NCI-H82 (cell line): ENCODE measurements at places on chromosomes 16 and 17.
A peak's percentile ranks its signal among the peaks of the same experiment; 100 is the strongest.

- no peak for DNase-seq
Observed at GRCh38 chr17:2734939-2735338, 14.5 kb downstream of the CCDC92B start.

- DNase-seq = peak; percentile 32
Observed at GRCh38 chr17:78722246-78722761, 59.8 kb downstream of the CYTH1 start.

DNA sequence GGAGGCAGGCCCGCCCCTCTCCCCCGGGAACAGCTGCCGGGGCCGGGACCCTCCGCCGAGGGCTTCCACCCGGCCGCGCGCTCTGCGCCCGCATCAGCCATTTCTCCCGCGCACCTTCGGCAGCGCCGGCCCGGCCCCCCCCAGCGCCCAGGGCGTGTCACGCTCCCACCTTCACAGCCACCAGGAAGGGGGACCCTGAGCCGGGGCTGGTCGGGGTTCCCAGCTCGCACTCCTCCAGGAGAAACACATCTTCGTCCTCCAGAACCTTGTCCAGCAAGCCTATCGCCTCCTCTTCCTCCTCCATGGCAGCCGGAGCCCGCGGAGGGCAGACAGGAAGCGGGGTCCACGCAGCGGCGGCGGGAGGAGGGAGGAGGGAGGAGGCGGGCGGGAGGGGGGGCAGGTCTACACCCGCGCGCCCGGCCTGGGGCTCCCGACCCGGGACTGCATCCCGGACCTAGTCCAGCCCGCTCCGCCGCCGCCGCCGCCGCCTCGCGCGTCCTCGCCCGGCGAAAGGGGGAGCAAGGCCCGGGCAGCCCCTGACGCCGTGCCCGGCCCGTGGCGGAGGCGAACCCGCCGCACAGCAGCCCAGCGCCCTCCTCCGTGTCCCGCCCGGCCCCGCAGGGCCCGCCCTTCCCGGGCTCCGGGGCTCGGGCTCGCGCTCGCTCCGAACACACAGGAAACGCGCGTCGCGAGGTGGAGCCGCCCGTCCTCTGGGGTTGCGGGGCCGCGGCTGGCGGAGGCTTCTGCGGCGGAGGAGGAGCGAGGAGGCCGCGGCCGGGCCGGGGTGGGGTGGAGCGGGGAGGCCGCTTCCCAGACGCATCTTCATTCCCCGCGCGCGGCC, 70.8 kb downstream of the ABR start:
- peak; percentile 71 for DNase-seq

- DNase-seq = peak; percentile 65
Observed at GRCh38 chr17:42034059-42034458, 14.2 kb downstream of the NKIRAS2 start.

GRCh38 chr16:3092501-3092941, 6.6 kb downstream of the ZSCAN10 start:
- DNase-seq = peak; percentile 38

GRCh38 chr16:80041410-80041809, 440.9 kb upstream of the MAF start:
- no peak for DNase-seq

- no peak for DNase-seq
Observed at GRCh38 chr17:7971651-7972050, 30.8 kb upstream of the GUCY2D start.

- peak; percentile 78 for DNase-seq
Observed at GRCh38 chr16:68069511-68070248, 15.5 kb upstream of the NFATC3 start.

- DNase-seq = no peak
Observed at GRCh38 chr17:80353718-80354275, 61.2 kb upstream of the ENDOV start.

DNA sequence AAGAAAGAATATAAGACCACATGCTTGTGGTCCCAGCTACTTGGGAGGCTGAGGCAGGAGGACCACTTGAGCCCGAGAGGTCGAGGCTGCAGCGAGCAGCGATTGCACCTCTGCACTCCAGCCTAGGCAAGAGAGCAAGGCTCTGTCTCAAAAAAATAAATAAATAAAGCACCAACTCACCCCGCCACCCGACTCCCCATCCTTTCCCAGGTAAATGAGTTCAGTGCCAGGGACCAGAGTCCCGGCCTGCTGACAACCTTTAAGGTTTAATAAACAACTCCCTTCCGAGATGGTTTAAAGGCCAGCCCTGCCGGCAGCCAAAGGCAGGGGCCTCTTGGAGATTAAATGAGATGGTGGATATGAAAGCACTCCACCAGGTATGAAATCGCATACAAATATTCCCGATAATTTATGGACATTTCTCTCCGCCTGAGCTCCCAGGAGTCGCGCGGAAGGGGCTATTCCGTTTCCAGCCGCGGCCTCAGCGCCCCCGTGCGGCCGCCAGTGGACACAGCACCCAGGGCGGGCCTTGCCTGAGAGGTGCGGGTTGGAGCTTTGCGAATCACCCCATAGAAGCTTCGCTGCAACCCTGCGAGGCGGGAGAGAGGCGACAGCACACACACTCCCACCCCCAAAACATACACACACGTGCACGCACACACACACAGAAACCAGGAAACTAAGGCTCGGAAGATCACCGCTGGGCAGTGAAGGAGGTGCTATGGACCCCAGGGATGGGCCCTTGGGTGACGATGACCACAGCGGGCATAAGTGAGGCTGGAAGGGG, 4.0 kb upstream of the RPL38 start:
- DNase-seq = peak; percentile 84

GRCh38 chr16:74825941-74826340, 51.3 kb upstream of the FA2H start:
- peak; percentile 52 for DNase-seq

- no peak for DNase-seq
Observed at GRCh38 chr17:5832886-5833285, 237.3 kb upstream of the WSCD1 start.

DNA sequence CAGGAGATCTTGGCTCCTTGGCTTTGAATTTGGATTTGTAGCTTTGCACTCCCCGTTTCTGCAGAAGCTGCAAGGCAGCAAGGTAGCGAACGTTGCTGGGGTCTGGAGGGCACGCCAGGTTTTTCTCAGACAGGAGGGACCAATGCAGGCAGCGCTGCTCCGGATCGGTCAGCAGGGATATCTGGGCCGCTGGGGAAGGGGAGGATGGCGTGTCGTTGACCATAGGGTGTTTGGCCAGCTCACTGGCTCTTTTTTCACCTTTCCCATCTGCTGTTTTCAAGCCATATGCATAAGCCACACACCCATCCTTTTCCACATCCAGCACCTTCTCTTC, 15.8 kb downstream of the C16orf46 start:
- DNase-seq = no peak

GRCh38 chr17:7716901-7717755, at the start of gene DNAH2:
TSS of gene DNAH2 (plus strand) at chr17:7717744. CDS start at chr17:7719735, 1,991 bp downstream.
- DNase-seq = peak; percentile 99

DNA sequence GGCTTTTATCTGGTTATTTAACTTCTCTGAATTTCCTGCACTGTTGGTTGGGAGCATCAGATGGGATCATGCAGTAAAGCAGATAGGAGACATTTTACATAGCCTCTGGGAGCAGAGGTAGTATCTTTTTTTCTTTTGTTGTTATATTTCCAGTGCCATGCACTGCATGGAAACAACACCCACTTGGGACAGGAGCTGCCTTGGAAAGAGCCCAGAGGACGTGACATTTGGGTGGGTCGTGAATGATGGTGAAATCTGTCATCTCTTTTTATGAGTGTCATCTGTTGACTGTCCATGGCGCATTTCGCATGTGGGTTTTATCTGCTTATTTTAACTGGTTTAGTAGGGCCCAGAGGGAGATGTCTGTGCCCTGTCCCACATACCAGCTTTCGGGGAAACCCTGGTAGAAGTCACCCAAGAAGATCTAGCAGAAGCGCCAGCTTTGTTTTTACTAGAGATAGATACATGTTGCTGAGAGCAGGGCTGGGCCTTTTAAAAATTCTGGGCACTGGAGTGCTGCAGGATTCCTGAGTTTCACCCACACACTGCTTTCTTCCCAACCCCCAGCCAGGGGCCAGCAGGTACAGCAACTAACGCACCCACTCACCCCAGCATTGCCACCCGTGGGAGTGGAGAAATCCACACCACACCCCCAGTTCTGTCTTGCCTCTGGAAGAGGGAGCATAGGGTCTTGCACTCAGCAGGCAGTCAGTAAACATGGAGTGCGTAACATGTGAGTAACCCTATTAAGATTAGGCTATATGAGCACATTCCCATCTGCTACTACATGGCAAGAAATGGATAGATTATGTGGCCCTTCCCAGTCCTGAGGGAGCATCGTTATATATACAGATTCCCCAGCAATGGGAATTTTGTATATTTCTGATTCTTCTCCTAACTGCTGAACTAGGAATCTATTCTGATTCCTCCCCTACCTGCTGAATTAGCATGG, 8.4 kb upstream of the TERF2 start:
- DNase-seq = peak; percentile 80

GRCh38 chr16:54063279-54063773, 223.3 kb downstream of the IRX3 start:
- DNase-seq = no peak
